CD4-positive, alpha-beta memory T cell (primary cell): ENCODE measurements at places on chromosomes 11 and 22. TPM values are rescaled to one million over a fixed set of nuclear protein-coding genes. Genes with fewer than 3 reads are reported as not detected.

DNA sequence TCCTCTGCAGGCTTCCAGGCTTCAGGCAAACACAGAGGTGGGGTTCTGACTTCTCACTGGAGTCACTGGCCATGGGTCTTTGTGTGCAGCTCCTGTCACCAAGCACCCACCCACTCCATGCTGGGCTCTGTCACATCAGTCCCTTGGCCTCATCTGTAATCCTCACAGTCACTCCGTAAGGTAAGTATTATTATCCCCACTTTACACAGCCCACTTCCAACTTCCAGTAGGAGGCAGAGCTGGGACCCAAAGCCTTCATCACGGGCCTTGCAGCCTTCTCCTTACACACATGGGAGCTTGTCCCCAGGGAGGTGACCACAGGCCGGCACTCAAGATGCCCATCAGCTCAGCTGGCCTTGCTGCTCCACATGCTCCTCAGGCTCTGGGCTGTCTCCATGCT is 266.7 kb upstream of the B3GAT1 start:
- DNase-seq, result no peak

- no peak for DNase-seq
These were observed 280.7 kb downstream of the BRD1 start for GRCh38 chr22:49546811-49547585.

DNA sequence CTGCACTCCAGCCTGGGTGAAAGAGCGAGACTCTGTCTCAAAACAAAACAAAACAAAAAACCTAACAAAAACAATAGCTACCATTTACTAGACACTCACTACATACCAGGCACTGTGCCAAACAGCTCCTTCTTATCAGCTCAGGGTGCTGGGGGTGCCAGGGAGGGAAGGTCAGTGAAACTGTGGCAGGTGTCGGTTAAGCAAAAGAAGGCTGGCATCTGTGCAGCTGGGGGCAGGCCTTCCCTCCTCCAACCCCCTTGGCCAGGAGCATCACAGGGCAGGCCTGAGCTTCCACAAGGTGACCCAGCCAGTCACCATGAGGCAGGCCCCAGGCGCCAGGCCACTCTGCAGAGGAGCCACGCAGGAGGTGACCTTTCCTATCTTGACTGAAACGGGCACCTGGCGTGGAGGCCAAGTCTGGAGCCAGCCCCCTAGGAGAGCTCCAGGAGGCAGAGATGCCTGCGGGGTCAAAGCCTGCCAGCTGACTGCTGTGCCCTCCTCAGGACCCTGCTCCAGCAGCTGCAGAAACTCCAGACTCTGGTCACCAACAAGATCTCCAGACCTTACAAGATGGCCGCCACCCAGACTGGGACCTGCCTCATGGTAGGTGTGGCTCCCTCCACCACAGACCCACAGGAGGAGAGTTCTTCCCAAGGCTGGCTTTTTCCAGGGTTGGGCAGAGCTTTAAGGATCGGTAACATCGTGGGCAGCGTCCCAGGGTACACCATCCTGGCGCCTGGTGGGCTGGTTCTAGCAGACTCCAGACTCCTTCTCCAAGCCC is 31.3 kb upstream of the DGKZ start:
- no peak for DNase-seq

DNA sequence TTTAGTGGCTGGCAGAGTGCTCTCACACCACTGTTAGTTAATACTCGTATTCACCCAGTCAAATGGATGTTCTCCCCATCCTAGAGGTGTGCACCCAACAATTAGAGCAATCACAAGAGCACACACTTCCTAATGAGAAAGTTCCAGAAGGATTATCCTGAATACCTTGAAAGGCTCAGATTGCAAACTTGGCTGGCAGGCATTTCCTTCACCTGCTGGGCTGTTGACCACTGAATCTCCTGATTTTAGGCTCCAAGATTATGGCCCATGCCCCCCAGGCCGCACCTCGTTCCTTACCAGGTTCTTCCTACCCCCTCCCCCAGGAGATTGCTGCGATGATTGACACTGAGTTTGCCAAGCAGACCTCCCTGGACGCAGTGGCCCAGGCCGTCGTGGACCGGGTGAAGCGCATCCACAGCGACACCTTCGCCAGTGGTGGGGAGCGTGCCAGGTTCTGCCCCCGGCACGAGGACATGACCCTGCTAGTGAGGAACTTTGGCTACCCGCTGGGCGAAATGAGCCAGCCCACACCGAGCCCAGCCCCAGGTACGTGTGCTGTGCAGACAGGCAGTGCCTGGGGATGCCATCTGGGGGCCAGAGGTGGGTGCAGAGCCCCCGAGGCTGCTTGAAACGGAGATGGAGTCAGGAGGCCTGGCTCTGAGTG is 26.9 kb downstream of the TAB1 start:
- DNase-seq, result no peak

INCENP gene
- 2.7 TPM for polyA plus RNA-seq

GRCh38 chr11:118318124-118318523 is 13.6 kb downstream of the CD3E start:
- DNase-seq, result no peak

- peak; percentile 43 for DNase-seq
These were observed 24.0 kb downstream of the SLC43A1 start for GRCh38 chr11:57491371-57492061.

DNA sequence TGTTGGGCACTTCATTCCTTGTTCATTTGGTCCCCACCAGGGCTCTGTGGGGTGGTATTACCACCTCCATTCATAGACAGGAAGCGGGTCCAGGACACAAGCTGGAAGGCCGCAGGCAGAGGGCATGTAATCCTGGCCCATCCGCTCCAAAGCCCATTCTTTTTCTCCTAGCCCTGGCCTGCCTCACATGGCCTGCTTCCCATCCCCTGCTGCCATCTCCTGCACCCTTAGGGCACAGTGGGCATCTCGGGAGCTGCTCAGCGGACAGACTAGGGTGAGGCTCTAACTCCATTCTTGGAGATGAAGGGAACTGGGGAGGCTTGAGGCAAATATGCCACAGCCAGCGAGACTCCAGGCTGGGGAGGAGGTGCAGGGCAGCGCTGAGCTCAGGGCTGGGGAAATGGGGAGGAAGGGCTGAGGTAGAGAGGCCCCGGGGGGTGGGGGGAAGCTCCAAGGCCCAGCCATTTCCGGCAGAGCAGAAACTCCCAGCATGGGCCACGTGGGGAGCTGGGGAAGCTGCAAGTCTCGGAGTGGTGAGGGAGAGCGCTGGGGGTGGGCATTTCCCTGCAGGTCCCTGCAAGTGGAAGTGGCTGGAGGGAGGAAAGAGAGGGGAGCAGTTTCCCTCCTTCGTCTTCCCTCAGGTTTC is 14.3 kb upstream of the BCL9L start:
- peak; percentile 37 for DNase-seq

NCAM1 gene
- polyA plus RNA-seq, result not detected

- DNase-seq, result peak; percentile 52
These were observed 45.0 kb downstream of the OR4D9 start for GRCh38 chr11:59556115-59556916.

GRM5 gene
- polyA plus RNA-seq, result not detected

- DNase-seq, result no peak
These were observed 60.1 kb downstream of the SCN3B start for GRCh38 chr11:123594188-123594901.

- no peak for DNase-seq
These were observed 9.8 kb downstream of the ARRB1 start for GRCh38 chr11:75341612-75342011.

- DNase-seq, result no peak
These were observed 108.3 kb downstream of the ENTHD1 start for GRCh38 chr22:39785232-39785631.

GRCh38 chr11:25938952-25939351 is 393.0 kb upstream of the ANO3 start:
- DNase-seq, result no peak

DNA sequence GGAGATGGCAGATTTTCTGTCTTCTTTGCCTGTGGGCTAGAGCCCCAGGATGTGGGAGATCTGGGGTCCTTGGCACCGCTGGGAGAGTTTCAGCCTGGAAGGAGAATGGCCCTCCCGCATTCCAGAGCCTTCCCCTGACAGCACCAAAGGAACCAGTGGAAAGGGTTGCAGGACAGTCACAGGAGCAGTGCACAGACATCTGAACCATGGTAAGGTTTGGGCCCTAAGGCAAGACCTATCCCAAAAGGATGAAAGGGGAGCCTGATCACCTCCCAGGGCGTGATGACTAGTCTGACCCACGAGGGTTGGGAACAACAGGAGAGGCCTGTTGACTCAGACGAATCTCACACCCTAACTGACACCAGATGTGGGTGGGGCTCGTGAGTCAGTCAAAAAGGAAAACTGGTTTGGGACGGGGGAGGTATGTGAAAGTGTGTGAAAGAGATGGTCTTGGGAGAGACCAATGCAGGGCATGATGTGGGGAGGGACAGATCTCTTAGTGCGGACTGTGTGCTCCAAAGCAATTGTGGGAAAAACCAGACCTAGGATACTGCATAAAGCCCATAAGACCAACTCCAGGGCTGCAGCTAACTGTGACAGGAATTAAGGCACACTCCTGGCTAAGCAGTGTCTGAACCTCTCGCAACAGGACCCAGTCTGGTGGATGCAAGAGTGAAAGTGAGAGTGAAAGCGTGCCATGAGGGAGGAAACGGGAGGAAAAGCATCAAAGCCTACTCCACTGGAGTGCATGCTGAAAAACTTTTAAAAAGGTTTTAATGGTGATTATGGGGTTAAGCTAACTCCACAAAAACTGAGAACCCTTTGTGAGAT is 39.1 kb upstream of the GLYAT start:
- no peak for DNase-seq

DNA sequence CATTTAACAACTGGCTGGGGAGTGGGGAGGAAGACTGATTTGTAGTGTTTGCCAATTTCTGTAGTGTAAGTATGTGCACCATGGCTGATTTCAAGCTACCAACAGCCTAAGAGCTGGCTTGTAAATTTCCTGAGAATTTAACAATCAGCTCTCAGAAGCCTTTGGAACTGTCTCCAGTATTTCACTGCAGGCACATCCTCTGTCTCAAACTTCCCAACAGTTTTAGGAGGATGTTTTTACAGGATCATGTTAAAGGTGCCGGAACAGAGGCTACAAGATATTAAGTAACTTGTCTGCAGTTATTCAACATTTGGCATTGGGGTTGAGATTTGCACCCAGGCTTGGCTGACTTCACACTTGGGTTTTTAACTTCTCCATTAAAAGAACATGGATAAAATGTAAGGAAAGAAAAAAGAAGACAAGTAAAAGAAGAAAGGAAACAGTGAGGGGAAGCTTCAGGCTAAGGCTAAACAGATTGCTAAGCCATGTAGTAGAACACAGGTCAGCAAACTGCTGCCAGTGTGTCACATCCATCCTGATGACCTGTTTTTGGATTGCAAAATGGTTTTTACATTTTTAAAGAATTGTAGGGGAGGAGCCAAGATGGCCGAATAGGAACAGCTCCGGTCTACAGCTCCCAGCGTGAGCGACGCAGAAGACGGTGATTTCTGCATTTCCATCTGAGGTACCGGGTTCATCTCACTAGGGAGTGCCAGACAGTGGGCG is 204.8 kb upstream of the SESN3 start:
- DNase-seq, result no peak

GRCh38 chr11:130622141-130622542 is 173.7 kb downstream of the ADAMTS15 start:
- DNase-seq, result no peak

DAGLA gene
- polyA plus RNA-seq, result not detected

DNA sequence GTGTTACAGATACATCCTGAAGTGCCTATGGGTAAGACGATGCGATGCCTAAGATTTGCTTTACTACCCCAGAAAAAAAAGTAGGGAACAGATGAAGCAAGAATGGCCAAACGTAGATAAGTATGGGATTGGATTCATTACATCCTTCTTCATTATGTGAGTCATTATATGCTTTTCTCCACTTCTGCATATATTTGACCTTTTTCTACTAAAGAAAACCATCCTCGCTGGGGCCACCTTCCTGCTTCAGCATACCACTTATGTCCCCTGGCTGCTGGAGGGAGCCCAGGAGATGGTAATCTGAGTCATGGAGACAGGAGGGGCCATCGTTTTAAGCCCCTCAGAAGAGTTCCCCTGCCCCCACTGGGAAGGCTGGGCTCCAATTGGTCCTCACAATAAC is 14.4 kb upstream of the KLHL35 start:
- DNase-seq, result no peak

MUC5AC gene
- polyA plus RNA-seq, result not detected

CST6 gene
- not detected for polyA plus RNA-seq

DNA sequence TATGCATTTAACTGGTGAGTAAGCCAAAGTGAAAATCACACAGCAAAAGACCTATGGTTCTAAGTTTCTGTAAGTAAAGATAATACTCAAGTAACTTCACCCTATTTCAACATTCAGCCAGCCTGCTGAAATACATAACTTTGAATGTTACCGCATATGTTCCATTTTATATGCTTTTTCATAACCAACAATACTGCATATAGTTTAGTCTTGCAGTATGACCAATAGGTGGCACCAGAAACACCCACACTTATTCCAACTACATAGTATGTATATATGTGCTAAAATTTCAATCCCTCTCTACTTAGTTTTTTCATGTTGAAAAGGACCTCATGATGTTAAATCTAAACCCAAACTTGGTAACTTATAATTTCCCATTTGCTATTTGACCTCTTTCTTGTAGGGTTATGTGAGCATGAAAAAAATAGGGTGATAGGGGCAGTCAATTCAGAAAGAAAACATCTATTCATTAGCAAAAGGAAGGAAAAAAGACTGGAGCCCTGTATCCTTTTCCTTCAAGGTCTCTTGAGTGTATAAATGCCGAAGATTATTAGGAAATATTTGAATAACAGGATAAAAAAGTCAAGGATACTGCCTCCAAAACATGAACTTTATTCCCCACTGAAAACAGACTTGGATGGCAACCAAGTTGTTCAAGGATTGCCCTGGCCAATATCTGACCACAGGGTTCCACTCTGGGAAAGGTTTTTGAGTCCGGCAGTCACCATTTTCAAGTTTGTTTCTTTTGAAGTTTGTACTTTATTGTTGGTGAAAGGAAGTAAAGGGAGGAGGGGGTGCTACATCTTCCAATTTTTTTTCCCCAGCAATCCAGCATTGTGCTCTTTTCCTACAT is 23.8 kb upstream of the FZD4 start:
- peak; percentile 33 for DNase-seq

DNA sequence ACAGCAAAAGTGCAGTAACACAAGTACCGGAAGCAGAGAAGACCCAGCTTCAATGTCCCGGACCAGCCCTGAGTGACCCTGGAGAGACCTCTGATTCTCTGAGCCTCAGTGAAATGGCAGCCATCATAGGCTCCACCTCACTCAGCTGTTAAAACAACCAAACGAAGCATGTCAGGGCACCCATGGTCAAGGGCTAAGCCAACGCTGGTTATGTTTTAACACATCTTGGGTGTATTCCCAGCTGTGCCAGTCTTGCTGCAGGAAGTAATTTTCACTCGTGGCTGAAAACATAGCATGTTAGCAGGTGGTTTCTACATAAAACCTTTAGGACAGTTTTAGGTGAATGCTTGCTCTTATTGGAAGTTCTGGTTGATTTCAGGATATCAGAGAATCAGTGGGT is 30.9 kb downstream of the LMO2 start:
- DNase-seq, result no peak

GPR83 gene
- polyA plus RNA-seq, result 0.14 TPM

- no peak for DNase-seq
These were observed 53.0 kb downstream of the CTSC start for GRCh38 chr11:88284336-88285050.

CCDC88B gene
- 39.5 TPM for polyA plus RNA-seq

MAPK1 gene
- 81.5 TPM for polyA plus RNA-seq
